ENCODE measurements at places on chromosomes 2 and 18. TPM values are rescaled to one million over a fixed set of nuclear protein-coding genes. Genes with fewer than 3 reads are reported as not detected.

Gene SLC19A3
- 4.2 TPM for total RNA-seq

Gene SLC30A3
- total RNA-seq, result not detected

DNA sequence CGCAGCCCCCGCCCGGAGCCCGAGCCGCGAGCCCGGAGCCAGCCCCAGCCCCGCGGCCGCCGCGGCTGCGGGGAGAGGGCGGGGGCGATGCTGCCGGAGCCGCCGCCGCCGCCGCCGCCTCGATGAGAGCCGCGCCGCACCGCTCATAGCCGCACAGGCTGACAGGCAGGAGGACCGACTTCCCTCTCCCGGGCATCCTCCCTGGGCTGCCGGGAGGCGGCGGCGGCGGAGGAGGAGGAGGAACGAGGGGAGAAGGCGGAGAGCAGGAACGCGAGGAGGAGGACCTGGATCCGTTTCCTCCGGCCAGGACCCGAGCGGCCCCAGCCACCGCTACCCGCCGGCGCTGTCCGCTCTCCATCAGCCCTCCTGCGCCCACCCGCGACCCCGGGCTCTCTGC is 370 bp downstream of the KLHL29 start:
- DNase-seq, result peak; percentile 26

- no peak for DNase-seq
Measured at GRCh38 chr2:189150033-189150432, 29.5 kb downstream of the COL5A2 start.

DNA sequence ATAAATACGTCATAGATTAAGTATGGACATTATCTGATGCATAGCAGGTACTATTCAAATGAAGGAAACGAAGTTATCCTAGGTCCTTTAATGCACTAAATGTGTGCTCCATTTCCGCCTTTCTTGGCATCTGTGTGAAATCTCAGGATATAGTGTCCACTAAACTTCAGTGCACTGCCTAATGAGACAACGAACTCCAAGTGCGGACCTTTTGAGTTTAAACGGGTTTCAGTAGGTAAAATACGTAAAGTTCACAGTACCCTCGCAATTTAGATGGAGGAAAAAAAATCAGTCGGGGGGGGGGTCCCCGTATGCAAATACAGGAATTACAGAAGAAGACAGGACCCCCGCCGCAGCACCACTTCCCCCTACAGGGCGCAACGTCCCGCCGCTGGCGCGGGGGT is 729 bp upstream of the REL start:
- DNase-seq, result no peak

Gene NYAP2
- total RNA-seq, result not detected

DNA sequence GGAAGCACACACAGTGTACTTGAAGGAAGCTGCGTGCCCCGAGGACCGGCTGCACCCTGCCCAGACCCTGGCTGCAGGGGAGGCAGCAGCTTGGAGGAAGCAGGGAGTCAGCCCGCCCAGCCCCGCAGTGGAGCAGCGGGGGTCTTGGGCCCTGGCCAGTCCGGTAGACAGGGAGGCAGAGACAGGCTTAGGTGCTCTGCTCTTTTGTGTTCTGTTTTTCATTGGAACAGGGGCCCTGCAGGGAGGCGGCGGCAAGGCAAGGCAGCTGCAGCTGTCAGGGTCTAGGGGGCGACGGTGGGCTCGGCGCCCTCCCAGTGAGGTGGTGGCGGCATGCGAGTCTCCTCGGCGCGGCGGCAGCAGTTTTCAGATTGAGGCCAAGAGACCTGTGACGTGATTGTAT is 53.3 kb upstream of the TFCP2L1 start:
- DNase-seq, result no peak

Gene CYBRD1
- 69.8 TPM for total RNA-seq

Gene NEB
- 0.60 TPM for total RNA-seq

GRCh38 chr2:70995426-70995729 is 705 bp upstream of the TEX261 start:
- DNase-seq, result peak; percentile 52

DNA sequence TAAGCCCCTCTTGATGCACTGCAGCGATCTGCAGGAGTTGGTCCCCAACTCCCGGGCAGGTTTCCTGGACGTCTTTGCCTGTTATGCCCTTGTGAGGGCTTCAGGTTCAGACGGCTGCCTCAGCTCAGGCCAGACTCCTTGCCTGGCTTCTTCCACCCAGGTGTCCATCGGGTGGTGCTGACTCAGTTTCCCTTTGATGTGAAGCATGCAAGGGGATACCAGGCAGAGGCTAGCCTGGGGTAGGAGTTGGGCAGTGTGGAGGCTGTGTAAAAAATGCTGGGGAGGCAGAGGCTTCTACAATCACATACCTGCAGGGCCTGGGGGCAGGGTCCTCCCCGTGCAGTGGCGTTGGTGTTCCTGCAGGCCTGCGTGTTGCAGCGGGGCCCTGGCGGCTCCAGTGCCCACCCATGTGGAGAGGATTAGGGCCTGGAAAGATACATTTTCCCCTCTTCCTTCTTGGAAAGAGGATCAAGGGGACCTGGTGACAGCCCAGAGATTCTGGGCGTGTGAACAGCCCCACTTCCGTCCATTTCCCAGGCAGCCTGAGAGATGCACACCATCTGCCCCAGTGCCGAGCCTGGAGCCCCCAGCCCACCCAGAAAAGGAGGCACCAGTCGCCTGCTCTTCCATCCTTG is 338.3 kb downstream of the DYSF start:
- no peak for DNase-seq

Gene TMEM87B
- total RNA-seq, result 57.5 TPM

Gene TMEM247
- total RNA-seq, result not detected

DNA sequence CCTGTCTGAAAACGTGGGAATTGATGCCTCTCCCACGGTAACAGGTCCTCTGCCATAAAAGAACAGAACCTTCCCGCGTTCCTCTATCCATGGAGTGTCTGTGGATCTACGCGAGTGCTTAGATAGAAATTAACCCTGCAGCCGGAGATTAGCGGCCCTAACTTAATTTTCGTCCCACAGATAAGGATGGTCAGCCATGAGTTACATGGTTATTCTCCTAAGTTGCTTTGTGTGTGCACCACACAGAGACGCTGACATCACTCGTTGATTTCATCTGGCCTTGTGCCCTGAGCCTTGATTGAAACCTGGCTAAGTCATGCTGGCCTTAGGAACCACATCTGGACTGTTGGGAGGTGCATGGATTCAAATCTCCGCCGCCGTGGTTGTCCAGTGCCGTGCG is 132.1 kb downstream of the GBX2 start:
- no peak for DNase-seq

GRCh38 chr2:37890893-37891495 is 34.1 kb upstream of the RMDN2 start:
- DNase-seq, result peak; percentile 80

GRCh38 chr2:98484652-98485452 is 40.2 kb downstream of the INPP4A start:
- DNase-seq, result no peak

Gene DSG1
- total RNA-seq, result not detected

Gene MRPL44
- total RNA-seq, result 29.1 TPM

Data from transverse colon (tissue), 4 donors.